ENCODE measurements at places on chromosomes 3 and 15.

- no peak for DNase-seq
Observed at GRCh38 chr3:104521606-104522336, 844.9 kb upstream of the ALCAM start.

GRCh38 chr3:34360713-34361112 lies 562.3 kb downstream of the PDCD6IP start:
- DNase-seq, result no peak

GRCh38 chr15:60656481-60656880 lies 177.5 kb upstream of the ICE2 start:
- DNase-seq, result no peak

- no peak for DNase-seq
Observed at GRCh38 chr15:73907035-73907408, 19.2 kb upstream of the LOXL1 start.

GRCh38 chr3:121757087-121757811 lies 7.7 kb upstream of the GOLGB1 start:
- DNase-seq, result no peak

- DNase-seq, result peak; percentile 17
Observed at GRCh38 chr3:53709860-53710674, 136.2 kb downstream of the CHDH start.

DNA sequence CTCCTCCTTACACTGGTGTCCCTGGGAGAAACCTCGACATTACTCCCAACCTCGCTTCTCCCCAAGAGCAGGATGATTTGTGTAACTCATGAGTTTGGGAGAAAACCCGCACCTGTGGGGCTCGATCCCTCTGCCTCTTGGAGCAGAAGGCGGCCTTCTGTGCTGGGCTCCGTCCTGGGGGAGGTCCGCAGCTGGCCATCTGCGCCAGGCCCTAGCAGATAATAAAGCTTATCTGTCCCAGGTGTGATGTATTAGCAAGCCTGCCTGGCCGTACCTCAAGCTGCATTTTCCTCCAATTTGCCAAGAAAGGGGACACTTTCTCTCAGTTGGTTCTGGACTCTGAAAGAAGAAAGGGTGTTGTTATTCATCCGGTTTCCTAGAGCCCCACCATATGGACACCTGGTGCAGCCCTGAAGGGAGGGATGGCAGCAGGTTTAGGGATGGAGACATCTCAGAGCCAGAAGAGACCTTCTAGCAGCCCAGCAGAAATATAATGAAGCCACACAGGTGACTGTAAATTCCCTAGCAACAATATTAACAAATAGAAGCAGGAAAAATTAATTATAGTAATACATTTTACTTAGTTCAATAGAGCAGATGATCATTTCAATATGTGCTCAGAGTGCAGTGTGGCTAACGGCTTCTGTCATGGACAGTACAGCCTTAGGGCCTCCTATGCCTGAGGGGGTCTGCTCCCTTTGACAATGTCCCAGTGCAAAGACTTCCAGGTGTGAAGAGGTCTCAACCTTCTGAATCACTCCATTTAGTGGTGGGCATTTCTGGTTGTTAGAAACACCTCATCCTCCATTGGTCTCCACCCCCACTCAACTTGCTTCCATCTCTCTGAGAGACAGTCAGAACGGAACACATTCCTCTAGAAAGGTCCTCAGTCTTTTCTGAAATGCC lies 94.8 kb downstream of the CPN2 start:
- DNase-seq, result no peak

DNA sequence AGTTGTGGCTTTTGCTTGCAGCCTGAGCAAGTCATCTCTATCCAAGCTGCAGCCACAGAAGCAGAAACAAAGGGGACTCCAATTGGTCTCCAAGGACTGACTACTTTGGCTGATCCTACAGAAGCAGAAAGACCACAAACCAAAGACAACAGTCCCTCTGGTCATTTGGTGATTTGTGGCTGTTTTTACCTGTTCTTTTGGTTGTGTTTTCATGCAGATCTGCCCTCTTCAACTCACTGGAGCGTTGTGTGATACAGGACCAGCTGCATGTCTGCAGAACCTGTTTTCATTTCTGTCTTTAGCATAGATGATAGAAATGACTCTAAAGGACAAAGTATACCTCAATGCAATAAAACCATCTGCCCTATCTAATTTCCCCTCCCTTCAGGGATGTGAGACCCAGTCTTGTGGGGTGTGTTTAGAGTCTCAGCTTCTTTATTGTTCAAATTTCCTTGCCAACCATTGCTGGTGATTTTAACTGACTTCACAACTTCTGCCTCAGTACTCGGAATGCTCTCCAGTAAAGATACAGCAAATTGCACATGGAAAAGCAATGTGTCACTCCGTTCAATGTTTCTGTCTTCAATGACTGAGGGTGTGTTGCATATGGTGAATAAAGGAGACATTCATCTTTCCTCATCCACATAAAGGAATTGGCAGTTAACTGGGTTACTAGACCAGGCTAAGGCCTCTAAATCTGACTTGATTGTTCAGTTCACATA lies 48.9 kb upstream of the SLC7A14 start:
- DNase-seq, result no peak

DNA sequence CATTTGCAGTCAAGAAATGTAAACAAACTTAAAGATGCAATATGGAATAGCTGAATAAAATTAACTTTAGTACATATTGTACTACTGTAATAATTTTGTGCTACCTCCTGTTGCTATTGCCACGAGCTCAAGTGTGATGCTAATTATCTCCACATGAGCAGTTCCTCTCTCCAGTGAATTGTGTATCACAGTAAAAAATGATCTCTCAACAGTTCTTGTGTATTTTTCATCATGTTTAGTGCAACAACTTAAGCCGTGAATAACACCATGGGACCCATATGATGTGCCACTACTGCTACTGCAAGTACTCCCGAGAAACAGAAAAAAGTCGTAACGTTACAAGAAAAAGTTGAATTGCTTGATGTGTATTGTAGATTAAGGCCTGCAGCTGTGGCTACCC lies 12.4 kb downstream of the RIOX2 start:
- no peak for DNase-seq

DNA sequence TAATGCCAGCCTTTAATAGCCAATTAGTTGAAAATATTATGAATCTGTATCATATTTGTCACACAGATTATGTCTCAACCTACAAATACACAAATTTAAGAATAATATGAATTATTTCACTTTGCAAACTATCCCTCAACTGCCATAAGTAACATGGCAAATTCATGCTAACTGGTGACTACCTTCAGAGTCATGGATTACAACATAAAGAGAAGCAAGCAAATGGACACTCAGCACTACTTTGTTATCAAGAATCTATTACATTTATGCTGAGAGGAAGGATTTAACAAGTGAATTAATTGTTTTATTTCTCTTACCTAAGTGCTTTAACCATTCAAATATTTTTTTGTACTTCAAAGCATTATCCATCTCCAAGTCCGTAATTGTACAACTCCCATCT lies 103.1 kb upstream of the BCL6 start:
- DNase-seq, result no peak

DNA sequence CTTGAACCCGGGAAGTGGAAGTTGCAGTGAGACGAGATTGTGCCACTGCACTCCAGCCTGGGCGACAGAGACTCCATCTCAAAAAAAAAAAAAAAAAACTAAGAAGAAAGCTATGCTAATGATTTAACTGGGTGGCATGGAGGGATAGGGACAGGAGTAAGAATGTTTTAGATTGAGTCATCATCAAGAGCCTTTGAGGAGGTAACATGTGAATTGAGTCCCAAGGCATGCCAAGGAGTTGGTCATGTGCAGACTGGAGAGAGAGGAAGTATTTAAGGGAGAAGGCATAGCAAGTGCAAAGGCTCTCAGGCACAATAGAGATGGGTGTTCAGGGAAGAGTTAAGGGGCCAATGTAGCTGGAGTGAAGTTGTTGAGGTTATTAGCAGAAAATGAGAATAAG lies 9.1 kb downstream of the BNC1 start:
- no peak for DNase-seq

GRCh38 chr3:105805404-105805803 lies 63.4 kb downstream of the CBLB start:
- no peak for DNase-seq

GRCh38 chr3:25396686-25397085 lies 31.4 kb upstream of the RARB start:
- DNase-seq, result no peak

GRCh38 chr3:127760791-127761440 lies 61.4 kb downstream of the MGLL start:
- DNase-seq, result no peak

DNA sequence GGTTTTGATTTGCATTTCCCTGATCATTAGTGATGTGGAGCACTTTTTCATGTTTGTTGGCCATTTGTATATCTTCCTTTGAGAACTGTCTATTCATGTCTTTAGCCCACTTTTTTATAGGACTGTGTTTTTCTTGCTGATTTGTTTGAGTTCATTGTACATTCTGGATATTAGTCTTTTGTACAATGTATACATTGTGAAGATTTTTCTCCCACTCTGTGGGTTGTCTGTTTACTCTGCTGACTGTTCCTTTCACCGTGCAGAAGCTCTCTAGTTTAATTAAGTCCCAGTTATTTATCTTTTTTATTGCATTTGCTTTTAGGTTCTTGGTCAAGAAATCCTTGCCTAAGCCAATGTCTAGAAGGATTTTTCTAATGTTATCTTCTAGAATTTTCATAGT lies 91.1 kb upstream of the ATP11B start:
- no peak for DNase-seq

DNA sequence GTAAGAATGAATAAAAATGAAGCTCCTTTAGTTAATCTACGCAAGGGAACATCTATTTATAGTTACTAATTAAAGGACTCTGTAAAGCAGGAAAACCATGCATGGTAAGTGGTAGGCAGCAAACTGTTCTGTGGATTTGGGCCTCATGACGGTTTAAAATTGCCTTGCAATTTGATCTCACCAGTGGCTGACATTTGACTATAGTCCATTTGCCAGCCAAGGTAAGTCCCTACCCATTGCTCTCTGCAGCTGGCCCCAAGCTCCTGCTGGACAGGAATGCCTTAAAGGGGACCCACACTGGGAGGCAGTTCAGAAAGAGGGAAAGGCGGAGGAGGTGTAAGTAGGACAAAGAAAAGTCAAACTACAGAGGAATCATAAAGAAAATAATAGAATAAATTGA lies 203.3 kb downstream of the PLCL2 start:
- DNase-seq, result no peak

GRCh38 chr3:168325684-168326083 lies 230.0 kb upstream of the GOLIM4 start:
- no peak for DNase-seq

- DNase-seq, result no peak
Observed at GRCh38 chr3:70518356-70518755, 205.9 kb upstream of the MDFIC2 start.

GRCh38 chr3:157132936-157133335 lies 27.0 kb downstream of the CCNL1 start:
- DNase-seq, result no peak

DNA sequence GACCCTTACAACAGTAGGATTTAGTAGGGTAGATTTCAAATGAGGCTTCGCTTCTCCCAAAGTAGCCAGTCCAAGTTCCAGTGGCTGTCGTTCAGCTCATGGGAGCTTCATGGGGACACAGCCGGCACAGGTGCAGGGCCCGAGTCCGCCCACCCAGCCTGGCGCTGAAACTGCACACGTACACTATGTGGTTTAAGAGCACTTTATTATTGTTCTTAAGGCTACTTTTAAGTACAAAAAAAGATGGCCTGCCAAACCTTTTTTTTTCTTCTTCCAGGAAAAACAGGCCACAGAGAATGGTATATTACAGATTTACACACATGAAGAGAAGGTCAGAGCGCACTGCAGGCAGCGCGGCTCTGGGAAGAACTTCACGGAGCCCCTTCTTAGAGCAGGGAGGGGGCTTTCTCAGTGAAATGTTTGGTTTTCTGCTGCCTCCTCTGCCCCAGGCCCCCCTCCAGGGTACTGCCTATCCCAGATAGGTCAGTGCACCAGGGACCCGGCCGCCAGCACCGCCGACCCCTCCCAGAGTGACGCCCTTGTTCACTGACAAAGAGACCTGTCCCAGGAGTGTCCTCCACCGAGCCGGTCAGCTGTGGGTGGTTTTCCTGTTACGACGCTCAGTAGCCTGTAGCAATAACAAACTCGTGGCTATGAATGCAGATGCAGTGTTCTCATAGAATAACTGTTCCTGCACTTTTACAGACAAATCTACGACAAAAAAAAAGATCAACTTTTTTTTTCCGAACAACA lies 87.7 kb downstream of the VGLL4 start:
- DNase-seq, result no peak

- DNase-seq, result no peak
Observed at GRCh38 chr3:51102396-51102795, 282.7 kb upstream of the MANF start.

DNA sequence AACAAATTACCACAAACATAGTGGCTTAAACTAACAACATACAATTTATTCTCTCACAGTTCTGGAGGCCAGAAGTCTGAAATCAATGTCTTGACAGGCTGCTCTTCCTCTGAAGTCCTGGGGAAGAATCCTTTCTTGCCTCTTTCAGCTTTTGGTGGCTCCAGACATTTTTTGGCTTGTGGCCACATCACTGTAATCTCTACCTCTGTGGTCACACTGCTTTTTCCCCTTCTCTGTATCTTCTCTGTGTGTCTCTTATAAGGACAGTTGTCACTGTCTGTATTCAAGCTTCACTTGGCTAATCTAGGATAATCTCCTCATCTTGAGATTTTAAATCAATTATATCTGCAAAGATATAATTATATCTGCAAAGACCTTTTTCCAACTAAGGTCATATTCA lies 80.3 kb upstream of the ABHD2 start:
- no peak for DNase-seq

DNA sequence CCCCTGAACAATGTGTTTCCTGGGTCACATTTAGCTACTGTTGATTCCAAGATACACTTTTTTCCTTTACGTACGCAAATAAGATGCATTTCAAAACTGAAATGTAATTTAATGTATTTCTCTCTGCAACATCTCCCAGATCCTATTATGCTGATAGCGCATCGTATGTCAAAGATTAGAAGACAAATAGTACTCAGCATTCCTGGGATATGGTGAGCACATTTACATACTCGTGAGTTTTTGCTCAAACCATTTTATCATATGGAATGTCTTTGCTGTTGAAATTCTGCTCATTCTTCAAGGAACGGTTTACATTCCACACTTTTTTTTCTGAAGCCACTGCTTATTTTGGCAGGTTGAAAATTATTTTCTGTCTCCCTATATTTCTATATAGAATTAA lies 221.4 kb downstream of the OXSM start:
- DNase-seq, result no peak

- no peak for DNase-seq
Observed at GRCh38 chr3:129836381-129837064, 57.0 kb downstream of the TMCC1 start.

DNA sequence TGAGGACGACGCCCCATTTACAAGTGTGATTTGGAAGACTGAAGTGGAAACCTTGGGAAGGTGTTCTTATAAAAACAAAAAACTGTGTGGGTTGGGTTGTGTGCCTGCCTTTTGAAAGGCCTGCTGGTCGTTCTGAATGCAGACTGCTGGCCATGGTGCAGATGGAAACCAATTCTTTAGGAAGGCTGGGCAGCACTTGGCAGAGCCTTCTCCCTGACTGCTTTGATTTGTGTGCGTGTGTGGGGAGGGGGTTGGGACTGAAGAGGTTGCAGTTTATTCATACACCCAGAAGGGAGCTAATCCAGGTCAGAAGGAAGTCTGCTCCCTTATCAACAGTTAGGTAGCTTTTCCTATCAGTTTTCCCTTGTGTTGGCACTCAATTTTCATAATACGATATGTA lies 288.7 kb downstream of the SOX2 start:
- no peak for DNase-seq

All from activated naive CD4-positive, alpha-beta T cell (primary cell).